ENCODE measurements at places on chromosomes 6 and 20.

- no peak for DNase-seq
Observed at GRCh38 chr6:166772518-166772917, 145.5 kb upstream of the RPS6KA2 start.

DNA sequence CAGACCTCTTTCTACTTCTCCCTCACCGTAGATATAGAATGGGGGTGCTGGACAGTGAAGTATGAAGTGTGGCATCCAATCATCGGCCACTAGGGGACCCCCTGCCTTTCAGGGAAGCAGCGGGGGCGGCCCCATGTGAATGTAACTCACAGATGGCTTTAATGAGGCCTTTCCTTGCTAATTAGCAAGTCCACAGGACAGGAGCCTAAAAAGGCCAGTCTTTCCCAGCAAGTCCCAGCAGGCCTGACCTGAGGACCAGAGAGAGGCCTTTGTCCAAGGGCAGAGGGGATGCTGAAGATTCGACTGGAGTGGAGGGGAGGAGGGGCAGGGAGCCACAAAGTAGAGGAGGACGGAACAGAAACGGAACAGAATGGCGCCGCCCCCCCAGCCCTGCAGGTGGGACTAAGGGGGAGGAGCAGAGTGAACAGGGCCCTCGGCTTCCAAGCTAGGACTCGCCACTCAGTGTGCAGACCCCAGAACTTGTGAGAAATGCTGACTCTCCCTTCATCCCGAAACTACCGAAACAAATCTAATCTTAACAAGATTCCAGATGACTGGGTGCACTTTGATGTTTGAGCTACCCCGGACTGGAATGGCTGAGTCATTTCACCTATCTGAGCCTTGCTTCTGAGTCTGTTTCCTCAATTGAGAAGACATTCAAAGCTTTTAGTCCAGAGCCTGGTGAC is 5.8 kb downstream of the C6orf132 start:
- DNase-seq = no peak

DNA sequence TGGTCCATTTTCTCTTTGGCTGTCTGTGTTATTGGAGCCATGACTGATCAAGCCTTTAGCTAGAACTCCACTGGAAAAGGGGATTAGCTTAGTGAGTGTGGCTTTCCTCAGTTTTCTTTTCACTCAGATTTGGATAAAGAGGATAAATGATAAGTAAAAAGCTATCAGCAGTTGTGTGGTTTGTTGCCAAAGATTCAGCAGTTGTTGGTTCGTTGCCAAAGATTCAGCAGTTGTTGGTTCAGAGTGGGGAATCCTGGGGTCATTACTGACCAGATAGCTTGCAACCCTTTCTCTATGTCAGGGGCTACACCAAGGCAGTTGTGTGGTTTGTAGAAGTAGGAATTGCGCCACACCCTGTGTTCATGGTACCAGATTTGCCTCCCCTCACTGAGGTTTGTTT is 107.7 kb upstream of the SCP2D1 start:
- no peak for DNase-seq

DNA sequence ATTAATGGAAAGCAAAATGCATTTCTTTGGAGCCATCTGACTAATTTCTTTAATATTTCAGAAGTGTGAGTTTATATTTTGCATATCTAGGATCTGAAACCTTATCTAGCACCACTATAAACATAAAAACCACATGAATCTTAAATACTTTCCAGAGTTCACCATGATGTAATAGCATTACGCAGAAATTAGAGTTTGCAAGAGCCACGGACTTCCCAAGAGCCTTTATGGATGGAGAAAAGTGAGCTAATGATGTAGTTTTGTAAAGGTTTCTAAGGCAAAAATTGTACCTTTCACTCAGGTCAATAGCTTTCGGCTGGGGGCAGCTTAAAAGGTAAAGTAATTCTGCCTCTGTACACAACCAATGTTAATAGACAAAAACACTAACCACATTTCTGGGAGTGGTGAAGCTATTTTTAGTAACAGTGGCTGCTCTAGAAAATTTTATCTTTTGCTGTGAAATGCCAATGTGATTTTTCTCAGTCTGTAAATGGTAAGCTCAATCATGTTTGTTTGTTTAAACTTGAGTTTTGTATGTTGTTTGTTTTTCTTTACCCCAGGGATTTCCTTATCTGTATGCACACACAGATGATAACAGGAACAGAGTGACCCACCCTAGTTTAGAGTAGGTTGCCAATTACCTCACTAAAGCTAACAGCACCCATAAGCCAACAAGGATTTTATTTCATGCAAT is 80.5 kb downstream of the FILIP1 start:
- no peak for DNase-seq

Data from cortex of kidney (tissue), 1 donor.